ENCODE measurements at places on chromosomes 5 and 9.

- DNase-seq, result no peak
Observed at GRCh38 chr5:176731506-176732160, 78.7 kb upstream of the UNC5A start.

- no peak for DNase-seq
Observed at GRCh38 chr9:132143359-132143758, 18.5 kb upstream of the NTNG2 start.

- DNase-seq, result no peak
Observed at GRCh38 chr5:139797856-139798510, 2.4 kb downstream of the PSD2 start.

GRCh38 chr5:53478411-53479044 lies 1.9 kb upstream of the FST start:
- DNase-seq, result no peak

DNA sequence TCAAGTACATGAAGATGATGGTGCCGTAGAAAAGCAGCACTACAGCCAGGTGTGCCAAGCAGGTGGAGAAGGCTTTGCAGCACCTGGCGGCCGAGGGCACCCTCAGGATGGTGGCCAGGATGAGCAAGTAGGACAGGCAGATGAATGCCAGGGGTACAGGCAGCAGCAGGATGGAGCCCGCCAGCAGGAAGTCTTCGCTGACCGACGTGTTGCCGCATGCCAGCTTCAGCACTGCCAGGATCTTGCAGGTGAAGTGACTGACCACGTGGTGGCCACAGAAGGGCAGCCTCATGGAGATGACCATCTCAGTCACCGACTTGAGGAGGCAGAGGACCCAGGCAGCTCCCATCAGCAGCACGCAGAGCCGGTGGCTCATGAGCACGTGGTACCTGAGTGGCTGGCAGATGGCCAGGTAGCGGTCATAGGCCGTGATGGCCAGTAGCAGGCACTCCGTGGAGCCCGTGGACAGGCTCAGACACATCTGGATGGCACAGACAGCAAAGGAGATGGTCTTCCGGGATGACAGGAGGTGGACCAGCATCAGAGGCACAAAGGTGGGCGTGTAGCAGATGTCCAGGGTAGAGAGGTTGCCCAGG lies 482 bp downstream of the OR13J1 start:
- DNase-seq, result no peak

- no peak for DNase-seq
Observed at GRCh38 chr9:32292611-32293010, 91.8 kb upstream of the ACO1 start.
